Type B pancreatic cell (in vitro differentiated cells): ENCODE measurements at places on chromosomes 4 and X.

- DNase-seq, result no peak
Observed at GRCh38 chr4:10201381-10202223, 85.0 kb upstream of the WDR1 start.

DNA sequence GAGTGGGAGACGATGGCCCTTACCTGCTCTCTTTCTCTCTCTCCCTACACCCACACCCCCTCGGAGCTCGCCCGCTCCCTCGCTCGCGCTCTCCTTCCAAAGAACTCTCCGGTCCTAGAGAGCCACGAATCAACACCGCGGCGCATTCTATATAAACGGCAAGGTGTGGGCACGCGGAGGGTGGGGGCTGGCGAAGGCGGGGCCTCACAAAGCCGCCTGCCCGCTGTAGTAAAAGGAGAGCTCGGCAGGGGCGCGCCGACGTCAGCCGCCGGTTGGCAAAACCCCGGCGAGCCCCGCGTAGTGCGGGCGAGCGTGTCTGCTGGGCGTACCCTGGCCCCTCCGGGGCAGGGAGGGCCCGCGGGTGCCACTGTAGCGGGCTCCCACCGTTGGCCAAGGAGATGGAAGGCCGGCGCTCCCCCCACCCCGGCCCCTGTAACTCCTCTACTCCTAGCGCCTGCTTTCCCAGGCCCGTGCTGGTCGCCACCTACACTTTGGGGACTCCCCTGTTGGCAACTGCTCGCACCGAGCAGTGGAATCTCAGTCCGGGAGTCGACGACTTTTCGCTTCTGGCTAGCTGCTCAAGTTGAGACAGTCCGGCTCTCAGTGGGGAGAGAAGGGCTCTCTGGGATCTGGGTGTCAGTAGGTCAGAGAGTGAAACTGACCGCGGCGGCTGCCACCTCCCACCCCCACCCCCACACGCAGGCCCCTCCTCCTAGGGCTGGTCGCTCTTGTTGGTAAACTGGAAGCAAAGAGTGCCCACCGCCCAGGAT lies 325.5 kb upstream of the F9 start:
- DNase-seq, result peak; percentile 77

- no peak for DNase-seq
Observed at GRCh38 chr4:41134581-41134980, 79.8 kb downstream of the APBB2 start.

DNA sequence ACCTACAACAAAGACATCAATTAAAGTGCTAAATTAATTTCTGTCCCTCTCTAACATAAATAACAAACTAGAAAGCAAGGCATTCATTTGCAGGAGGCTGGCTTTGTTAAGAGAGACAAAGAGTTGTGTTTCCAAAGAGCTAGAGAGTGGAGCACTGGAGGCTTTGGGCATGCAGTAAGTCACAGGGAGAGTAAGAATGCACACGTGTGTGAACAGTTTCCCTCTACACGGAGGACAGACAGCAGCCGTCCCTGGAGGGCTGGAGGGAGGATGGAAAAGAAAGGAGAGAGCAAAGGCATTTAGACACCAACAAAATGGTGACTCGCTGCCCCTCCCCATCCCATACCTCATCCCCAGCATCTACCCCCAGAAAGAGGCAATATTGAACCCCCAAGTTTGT lies 20.4 kb upstream of the DCHS2 start:
- no peak for DNase-seq

GRCh38 chrX:13411496-13412207 lies 91.8 kb upstream of the ATXN3L start:
- DNase-seq, result no peak

- DNase-seq, result no peak
Observed at GRCh38 chrX:129071390-129071789, 451.9 kb downstream of the SMARCA1 start.

DNA sequence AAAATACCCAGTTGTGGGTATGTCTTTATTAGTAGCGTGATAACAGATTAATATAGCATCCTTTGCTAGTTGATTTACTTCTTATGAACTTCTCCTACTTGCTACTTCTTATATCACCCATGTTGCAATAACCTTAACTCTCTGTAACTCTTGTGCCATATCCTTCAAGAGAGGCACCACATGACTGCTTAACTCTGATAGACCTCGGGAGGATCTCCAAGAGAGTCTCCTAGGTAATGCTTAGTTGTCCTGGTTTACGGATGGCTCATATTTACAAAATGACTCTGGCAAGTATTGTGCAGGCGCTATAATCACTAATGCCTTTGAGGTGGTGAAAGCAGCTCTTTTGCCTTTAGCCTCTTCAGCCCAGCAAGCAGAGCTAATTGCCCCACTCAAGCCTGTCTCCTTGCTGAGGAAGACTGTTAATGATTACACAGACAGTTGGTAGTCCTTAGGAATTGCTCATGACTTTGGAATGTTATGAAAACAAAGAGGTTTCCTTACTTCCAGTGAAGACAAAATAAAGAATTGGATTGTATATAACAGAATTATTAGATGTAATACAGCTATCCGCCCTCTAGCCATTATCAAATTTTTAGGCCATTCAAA lies 1305.8 kb downstream of the PCDH7 start:
- no peak for DNase-seq

DNA sequence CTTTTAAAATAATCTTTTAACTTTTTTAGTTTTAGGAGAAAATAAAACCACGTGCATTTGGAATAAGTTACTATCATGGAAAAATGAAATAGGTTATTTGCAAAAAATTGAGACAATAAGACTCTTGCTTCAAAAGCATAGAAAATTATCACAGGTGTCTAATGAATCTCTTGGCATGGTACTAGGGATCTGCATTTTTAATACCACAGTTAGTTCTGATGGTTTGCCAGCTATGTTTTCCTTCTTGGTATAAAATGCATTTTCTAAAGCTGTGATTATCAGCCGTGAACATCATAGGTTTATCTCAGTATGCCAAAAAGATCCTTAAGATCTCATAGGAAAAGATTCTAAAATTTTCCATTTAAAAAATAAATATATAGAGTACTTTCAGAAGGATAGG lies 83.9 kb downstream of the RASL11B start:
- DNase-seq, result no peak

DNA sequence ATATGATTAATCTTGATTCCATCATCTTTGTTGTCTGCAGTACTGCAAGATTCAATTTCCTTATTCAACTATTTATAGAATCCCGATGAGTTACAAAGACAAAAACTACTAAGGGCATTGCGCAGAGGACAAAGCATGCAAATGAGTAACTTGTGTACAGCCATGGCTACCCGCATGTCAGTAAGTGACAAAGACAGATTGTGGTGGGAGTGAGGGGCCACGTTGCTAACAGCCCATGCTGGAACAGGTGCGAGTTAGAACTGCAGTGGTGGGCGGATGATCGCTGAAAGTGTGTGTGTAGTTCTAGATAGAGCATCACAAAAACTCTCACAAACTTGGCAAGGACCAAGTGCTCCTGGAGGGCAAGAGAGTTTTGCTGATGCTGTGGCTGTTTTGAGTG lies 49.5 kb downstream of the ACOX3 start:
- DNase-seq, result no peak
